ENCODE measurements at places on chromosomes 5 and 9. TPM values are rescaled to one million over a fixed set of nuclear protein-coding genes. Genes with fewer than 3 reads are reported as not detected.

Gene RGS7BP
- 0.56 TPM for total RNA-seq

Gene OR1J1
- total RNA-seq: not detected

Gene ACSL6
- 0.88 TPM for total RNA-seq

Gene PCDHGB2
- 2.1 TPM for total RNA-seq

Gene CDH9
- total RNA-seq: not detected

Gene CDH18
- 0.20 TPM for total RNA-seq

- DNase-seq: no peak
These were observed 222.3 kb downstream of the ARRDC3 start for GRCh38 chr5:91160714-91161285.

- no peak for DNase-seq
These were observed 153.3 kb downstream of the SLF1 start for GRCh38 chr5:94771742-94772141.

DNA sequence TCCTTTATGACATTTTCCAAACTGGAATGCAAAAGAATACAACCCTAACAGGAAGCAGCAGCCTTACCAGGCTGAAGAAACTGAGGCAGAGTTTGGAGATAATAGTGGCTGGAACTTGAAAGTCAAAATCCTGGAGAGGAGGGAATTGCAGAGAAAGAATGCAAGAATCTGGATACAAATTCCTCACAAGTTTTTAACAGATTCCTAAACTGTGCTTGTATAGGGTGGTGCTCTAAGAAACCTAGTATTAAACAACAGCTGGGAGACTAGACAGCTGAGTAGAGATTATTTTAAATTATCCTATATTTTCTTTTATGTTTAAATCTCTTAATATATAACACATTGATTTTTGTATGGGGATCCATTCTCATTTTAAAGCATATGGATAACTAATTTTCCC, 30.7 kb downstream of the INVS start:
- no peak for DNase-seq

- DNase-seq: no peak
These were observed 6.3 kb downstream of the TNIP1 start for GRCh38 chr5:151074557-151074956.

- no peak for DNase-seq
These were observed 128.8 kb downstream of the NR2F1-AS1 start for GRCh38 chr5:93452255-93452654.

DNA sequence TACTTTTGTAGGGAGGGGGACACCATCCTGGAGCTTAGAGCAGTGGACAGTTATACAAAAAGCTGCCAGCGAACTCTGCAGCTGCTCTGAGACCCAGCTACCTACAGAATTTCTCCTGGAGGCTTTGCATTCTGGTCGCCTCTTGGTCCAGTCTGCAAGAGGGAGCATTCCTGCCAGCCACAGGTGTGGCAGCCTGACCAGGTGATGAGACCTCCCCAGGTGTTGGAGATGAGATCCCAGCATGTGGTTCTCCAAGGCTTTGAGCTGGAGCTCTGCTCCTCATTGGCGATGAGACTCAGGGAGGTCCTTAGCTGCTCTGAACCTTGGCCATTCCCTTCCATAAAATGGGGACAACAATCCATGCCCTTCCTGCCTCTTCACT, 69.3 kb downstream of the RGS3 start:
- DNase-seq: no peak

DNA sequence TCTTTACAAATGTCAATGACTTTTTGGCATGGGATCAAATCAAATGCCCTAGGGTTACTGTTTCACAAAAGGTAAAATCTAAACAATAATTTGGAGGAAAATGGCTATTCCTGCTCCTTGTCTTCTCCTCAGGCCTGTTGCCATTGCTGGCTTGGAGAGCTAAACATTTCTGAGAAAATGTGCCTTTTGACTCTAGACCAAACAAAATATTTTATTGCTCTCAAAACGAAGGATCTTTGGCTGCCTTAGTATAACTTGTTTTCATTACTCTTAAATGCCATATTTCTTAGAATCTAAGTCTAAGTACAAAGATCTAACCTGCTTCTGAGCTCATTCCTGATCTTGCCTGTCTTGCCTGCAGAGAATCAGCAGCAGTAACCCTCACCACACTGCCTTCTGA, 116.6 kb downstream of the MUSK start:
- DNase-seq: no peak

DNA sequence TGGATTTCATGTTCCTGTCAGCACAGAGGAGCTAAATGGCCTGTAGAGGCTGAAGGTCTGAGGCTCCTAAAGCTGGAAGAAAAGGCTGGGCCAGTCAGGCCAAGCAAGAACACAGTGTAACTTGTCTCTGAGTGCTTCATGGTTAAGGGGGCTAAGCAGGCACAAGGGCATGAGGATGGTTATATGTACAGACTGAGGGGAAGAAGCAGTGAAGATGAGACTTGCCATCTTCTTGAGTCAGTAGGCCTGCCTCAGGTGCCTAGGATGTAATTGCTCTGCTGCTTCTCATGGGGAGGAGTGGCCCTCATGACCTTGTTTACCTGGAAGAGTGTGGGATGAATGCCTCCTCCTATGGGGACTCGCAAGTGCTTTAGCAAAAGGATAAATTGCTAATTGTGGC, 8.7 kb upstream of the PSMD5 start:
- no peak for DNase-seq

- no peak for DNase-seq
These were observed 3.8 kb downstream of the LHFPL2 start for GRCh38 chr5:78644741-78645300.

- DNase-seq: no peak
These were observed 15.9 kb downstream of the DAP start for GRCh38 chr5:10745133-10745532.

- no peak for DNase-seq
These were observed 39.2 kb upstream of the LURAP1L start for GRCh38 chr9:12735665-12736064.

Measured in pancreas (tissue), 10 donors.